GM12878 (cell line): ENCODE measurements at places on chromosomes 5 and 9. TPM values are rescaled to one million over a fixed set of nuclear protein-coding genes. Genes with fewer than 3 reads are reported as not detected.

The PAIP1 gene
- polyA plus RNA-seq = 51.5 and 70.7 TPM in 2 replicates

The ENHO gene
- polyA plus RNA-seq = not detected in 2 replicates

The ARL10 gene
- 0.85 and 1.3 TPM in 2 replicates for polyA plus RNA-seq

The CER1 gene
- polyA plus RNA-seq = not detected in 2 replicates

The DMAC1 gene
- polyA plus RNA-seq = 113 and 116 TPM in 2 replicates

The RNF183 gene
- polyA plus RNA-seq = not detected in 2 replicates

The DCTN4 gene
- 18.1 and 18.2 TPM in 2 replicates for polyA plus RNA-seq

The SHISAL2B gene
- polyA plus RNA-seq = not detected in 2 replicates

The HRH2 gene
- not detected in 2 replicates for polyA plus RNA-seq

The TMEM171 gene
- not detected in 2 replicates for polyA plus RNA-seq

The ZNF883 gene
- polyA plus RNA-seq = 0.14 and 0.29 TPM in 2 replicates

The PHAX gene
- polyA plus RNA-seq = 86.3 and 90.4 TPM in 2 replicates

- no peak for DNase-seq
Observed at GRCh38 chr9:131227959-131228460, 48.3 kb downstream of the FAM78A start.

GRCh38 chr9:115068031-115068430, 49.9 kb downstream of the TNC start:
- DNase-seq = no peak

DNA sequence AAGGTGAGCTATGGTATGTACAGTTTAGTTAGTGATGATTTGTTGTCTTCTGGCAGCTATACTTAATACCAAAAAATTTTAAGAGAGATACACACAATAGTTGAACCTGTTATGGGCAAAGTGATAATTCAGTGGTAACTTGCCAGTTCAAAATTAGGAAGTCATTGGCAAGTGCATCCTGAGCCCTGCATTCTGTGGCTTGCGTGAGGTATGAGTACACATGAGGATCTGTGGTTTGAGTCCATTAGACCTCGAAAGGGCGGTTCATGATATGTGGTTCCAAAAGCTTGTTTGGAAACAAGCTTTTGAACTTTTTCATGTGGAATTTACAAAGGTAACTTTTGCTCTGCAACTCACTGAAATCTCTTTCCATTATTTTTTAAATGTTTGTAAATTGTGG, 47.0 kb downstream of the GPR21 start:
- DNase-seq = no peak

DNA sequence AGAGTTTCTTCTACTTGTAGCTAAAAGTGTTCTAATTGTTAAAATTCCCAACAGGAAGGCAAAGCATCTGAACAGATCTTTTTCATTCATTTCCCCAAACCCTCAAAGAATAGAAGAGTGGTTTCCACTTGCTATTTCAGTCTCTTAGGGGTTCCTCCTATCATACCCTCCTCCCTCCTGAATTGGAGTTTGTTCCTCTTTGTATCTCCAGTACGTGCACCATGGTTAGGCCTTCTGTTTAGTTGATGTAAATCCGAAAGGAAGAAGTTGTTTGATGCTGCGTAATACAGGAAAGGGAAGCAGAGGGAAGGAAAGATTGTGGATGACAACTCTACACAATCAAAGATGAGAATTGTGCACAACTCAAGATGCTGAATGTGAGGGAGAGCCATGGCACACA, 303.6 kb downstream of the PIK3R1 start:
- no peak for DNase-seq

- DNase-seq = no peak
Observed at GRCh38 chr9:128150594-128151308, 1.5 kb downstream of the LCN2 start.

DNA sequence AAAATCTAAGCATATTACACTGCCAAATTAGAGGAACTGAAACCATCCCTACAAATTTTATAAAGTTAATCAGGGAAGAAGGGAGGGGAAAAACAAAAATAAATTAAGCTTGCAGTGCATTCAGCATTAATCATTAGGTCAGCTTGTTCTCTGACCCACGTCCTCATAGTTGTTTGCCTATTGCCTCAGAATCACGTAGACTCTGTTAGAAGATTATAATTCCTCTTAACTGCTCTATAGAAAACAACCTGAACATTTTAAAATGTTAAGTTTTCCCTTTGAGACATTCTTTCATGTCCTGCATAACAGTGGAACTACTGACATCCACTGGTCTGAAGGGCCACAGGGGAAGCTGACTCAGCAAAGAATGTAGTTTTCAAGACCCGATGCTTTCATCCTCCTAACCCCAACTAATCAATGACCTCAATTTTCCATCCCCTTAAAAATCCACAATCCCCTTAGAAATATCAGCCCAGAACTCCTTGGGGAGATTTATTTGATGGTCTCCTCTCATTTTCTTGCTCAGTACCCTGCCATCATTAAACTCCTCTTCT, 112.4 kb downstream of the FBXO4 start:
- no peak for DNase-seq

DNA sequence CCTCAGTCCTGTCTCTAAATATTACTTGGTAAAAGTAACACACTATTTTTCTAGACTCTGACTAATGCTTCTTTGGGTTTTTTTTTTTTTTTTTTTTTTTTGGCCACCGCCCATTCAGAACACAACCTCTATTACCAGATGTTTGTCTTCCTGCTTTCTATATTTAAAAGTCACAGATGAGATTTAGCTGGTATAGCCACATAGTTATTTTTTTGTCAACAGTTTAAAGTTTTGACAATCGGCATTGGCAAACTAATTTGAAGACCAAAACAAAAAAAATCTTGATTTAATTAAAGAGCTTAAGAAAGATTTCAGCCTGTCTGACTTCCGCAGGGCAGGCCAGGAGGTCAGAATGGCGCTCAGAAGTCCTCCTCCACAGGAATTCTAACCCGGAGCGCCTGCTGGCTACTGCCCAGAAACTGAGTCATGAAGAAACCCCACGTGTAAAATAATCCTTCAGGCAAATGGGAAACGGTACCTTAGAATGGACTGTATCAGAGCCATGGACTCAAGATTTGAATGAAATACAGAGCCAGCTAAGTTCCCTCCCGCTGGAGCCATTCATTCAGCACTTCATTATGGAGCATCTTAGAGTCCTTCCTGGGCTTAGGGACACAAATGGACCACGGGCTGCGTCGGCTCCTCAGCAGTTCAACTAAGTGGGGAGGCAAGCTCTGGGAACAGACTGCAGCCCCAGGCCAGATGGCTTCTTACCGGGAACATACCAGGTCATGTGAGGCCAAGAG, 55.6 kb downstream of the PTPDC1 start:
- no peak for DNase-seq

DNA sequence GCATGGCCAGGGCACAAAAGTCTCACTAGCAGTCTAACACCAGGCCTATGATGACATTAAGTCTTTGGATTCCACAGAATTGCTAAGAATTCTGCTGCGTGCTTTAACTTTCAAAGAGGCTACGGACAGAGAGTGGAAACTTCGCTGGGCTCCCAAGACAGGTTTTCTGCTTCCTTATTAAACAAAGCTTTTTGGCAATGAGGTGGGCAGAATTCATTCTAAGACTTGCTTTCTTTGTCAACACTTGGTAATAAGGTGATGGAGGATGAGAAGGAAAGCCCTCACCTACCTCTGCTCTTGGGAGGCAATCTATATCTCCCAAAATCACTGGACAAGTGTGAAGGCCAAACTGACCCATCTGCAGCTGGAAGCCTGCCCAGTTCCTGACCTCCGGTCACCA, 231.9 kb downstream of the ATPSCKMT start:
- no peak for DNase-seq

DNA sequence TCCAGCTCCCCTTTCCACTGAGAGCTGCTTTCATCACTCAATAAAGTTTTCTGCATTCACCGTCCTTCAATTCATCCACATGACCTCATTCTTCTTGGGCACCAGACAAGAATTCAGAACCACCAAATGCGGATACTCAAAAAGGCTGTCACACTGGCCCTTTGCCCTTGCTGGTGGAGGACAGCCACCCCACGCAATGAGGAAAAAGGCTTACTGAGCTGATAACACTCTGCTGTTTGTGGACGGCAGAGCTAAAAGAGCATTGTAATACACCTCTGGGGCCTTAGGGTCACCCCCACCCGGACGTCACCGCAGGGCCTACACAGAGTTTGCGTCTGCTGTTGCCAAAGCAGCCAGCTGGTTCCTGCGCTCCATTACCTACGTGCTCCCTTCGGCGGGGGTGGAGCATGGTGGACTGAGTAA, 51.2 kb upstream of the ZNF608 start:
- no peak for DNase-seq

DNA sequence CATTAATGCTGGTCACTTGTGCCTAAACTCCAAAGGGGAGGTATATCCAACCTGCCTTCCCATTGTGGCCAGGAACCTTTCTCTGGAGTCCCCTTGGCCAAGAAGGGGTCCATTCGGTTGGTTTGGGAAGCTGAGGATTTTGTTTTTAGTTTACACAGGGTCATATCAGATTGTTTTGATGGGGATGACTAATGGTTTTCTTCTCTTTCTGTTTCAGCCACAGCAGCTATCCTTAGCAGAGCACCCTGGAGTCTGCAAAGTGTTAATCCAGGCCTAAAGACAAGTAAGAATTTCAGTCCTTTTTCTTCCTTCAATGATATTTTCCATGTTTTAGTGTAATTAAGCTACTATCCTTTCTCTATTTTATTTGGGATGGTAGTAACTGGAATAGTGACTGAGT, 127.8 kb upstream of the CCDC152 start:
- no peak for DNase-seq

DNA sequence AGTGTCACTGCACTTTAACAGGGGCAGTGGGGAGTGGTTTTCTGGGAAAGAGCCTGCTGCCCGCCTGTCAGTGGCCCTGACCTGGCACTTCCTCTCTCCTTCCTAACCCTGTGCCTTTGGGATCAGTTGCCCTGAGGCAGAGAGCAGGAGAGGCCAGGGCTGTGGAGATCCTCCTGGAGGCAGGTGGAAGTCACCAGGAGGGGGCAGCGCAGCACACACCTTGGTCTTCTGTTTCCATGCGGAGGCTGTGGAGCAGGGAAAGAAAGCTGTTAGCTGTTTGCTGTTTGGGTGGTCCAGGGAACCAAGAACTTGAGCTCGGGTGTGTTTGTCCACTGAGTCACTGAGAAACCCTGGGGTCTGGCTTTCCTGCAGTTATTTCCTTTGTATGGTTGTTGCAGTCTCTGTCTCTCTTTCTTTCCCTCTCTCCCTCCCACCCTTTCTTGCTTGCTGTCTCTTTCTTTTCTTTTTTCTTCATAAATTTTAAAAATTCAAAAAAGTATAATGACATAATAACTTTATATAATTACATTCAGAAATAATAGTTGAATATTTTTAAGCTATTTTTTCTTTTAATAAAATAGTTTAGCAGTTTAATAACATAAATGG, 28.1 kb downstream of the NTRK2 start:
- no peak for DNase-seq

GRCh38 chr5:88183255-88183654, 85.4 kb downstream of the TMEM161B start:
- no peak for DNase-seq

DNA sequence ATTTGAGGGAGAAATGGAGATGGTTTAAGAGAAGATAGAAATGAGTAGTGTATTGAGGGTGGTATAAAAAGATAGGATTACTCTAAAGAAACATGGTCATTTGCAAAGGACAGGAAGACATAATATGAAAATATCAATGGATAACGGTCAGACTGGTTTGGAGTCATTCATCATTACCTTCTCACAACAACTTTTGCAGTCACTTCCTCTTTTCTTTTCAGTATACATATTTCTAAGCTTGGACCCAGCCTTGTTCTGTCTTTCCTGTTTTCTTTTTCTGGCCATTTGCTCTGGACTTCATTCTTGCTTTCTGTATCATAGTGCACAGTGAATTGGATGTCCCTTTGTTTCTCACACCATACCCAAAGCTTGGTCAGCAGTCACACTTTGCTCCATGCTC, 966.5 kb upstream of the TYRP1 start:
- no peak for DNase-seq

GRCh38 chr5:172689801-172690200, 48.7 kb downstream of the NEURL1B start:
- DNase-seq = no peak

DNA sequence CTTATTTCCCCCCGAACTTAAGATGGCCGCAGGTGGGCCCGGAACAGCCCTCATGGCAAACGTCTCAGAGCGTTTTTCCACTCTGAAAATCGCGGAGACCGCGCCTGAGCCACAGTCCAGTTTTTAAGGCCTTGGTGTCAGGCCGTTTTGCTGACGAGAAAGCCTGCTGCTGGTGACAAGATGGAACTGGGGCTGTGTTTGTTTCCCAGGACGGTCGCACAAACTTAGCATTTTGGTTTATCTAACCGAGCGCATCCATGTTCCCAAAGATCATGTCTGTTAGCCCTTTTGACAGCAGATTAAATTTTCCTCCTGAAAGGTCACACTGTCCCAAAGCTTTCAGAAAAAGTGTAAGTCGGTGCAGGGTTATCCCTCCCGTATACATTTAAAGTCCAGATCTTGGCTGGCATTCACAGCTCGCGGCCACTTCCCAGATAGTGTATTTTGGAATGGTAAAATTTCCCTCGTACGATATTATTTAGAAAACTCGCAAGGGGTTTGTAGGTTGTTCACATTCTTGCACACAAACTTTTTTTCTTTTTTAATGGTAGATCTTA, 812 bp downstream of the SREK1 start:
- no peak for DNase-seq

GRCh38 chr5:1171340-1171941, 30.0 kb upstream of the SLC6A19 start:
- DNase-seq = no peak

DNA sequence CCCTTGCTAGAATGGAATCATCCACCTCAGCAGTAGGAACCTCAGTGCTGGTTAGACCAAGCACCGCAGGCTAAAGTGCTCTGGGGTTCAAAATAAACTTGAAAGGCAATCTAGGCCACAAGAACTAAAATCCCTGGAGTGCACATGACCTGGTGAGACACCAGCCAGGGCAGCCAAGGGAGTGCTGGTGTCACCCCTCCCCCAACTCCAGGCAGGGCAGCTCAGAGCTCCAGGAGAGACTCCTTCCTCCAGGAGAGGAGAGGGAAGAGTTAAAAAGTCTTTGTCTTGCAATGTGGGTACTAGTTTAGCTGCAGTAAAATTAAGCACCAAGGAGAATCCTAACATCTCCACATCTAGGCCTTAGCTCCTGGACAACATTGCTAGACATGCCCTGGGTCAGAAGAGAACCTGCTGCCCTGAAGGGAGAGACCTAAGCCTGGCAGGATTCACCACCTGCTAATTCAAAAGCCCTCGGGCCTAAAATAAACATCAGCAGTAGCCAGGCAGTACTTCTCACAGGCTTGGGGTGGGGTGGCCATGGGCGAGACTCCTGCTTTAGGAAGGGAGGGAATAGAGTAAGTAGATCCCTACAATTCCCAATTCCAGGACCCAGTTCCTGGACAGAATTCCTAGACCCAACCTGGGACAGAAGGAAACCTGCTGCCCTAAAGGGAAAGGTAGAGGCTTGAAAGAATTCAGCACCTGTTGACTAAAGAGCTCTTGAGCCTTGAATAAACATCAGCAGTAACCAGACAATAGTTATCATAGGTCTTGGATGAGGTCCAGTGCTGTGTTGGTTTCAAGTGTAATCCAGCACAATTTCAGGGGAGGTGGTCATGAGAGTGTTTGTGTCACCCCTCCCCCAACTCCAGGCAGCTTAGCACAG, 25.8 kb downstream of the UGT3A2 start:
- DNase-seq = no peak

DNA sequence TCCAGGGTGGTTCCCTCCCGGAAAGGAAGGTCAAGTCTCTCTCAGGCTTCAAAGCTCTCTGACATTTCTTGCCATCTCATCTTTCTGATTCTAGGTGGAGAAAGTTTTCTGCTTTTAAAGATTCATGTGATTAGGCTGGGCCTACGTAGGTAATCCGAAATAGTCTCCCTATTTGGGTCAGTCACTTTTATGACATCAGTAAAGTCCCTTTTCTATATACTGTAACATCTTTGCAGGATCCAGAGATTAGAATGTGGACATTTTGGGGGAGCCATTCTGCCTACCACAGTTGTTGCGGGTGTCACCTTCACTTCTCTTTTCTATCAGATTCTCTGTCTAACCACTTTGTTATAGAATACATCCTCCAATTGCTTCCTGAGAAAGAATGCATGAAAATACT, 1.9 kb upstream of the RNF180 start:
- no peak for DNase-seq
